NCI-H69 (cell line): ENCODE measurements at places on chromosomes 2 and 18.

DNA sequence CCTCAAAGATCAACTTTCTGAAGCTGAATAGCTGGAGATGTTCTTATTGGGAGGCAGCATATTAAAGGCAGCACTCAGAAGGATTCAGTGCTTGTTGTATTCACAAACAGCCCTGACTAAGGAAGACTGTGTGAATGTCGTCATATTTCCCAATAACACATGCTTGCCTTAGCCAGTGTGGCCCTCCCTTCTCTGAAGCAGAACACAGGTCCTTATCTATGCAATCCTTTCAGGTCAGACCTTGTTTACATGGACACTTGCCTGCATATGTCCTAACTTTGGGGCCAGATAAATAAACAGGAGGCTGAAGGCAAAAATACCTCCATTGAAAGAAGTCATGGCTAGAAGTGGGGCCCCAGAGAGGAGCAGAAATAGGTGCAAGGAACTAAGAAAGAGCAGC lies 97.2 kb downstream of the SLC4A3 start:
- no peak for DNase-seq

- no peak for DNase-seq
Observed at GRCh38 chr18:572091-572830, 7.9 kb upstream of the CETN1 start.

DNA sequence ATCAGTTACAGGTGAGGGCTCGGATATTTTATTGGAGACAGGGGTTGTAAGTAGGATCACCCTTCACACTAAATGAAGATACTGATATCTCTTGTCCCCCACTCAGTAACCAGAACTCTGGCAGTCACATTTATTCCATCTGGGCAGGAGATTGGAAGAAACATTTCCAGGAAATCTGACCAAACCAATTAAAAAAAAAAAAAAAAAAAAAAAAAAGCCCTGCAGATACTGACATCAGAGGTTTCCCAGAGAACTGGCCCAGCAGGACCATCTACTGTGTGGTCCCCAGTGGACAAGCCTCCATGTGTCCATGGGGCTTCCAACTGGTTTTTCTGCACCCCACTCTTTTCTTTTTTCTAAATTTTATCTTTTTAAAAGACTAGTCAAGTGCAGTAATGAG lies 41.3 kb downstream of the SH2D6 start:
- DNase-seq, result no peak

DNA sequence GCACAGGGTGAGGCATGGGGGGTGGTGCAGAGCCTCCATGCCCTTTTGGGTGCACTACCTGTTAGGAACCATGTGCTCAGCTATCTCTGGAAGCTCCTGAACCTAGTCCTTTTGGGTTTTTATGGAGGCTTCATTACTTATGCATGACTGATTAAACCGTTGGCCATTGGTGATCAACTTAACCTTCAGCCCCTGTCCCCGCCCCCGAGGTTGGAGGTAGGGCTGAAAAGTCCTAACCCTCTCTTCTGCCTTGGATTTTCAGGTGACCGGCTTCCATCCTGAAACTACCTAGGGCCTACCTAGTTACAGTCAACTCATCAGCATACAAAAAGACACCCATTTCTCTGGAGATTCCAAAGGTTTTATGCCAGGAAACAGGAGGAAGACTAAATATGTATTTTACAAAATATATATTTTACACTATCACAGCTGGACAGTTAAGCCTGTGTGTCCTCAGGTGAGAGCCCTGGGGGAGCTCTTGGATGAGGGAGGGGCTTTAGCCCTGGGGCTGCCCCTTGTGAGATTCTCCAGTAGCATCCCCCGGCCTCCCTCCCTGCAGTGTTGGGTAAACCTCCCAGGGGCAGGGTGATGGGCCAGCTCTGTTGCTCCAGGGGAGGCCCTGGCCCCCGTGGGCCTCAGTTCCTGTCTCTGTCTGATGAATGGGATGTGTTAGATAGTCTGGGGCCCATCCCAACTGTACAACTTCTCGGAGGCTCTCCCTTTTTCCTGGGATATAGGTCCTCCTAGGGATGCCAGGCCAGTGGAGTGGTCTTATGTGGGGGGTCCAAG lies 24.1 kb downstream of the GLI2 start:
- DNase-seq, result no peak

- peak; percentile 24 for DNase-seq
Observed at GRCh38 chr18:3457261-3457724, 7.3 kb downstream of the TGIF1 start.

DNA sequence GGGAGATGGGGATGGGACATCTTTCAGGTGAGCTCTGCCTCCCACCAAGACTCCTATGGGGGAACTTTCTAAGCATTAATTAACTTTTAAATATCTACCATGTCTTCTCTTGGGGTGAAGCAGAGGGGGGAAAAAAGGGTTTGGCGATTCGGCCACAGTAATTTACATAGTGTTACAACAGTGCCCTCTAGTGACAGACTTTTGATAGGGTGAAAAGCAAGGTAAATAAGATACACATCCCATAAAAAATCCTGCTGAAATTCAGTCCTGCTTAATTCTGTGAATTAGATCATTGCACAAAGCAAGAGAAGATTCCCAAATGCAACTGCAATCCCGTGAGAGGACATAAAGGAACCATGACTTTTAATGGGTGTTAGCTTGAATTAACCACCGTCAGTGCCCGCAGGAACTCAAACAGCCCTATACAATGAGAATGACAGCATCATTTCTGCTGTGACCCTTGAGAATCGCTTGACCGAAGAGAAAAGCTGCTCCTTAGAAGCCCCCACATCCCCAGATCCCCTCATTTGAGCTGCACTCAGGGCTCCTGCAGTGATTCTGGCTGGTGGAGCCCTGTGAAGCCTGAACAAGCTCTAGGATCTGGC lies 32.8 kb downstream of the FAM124B start:
- DNase-seq, result peak; percentile 66

DNA sequence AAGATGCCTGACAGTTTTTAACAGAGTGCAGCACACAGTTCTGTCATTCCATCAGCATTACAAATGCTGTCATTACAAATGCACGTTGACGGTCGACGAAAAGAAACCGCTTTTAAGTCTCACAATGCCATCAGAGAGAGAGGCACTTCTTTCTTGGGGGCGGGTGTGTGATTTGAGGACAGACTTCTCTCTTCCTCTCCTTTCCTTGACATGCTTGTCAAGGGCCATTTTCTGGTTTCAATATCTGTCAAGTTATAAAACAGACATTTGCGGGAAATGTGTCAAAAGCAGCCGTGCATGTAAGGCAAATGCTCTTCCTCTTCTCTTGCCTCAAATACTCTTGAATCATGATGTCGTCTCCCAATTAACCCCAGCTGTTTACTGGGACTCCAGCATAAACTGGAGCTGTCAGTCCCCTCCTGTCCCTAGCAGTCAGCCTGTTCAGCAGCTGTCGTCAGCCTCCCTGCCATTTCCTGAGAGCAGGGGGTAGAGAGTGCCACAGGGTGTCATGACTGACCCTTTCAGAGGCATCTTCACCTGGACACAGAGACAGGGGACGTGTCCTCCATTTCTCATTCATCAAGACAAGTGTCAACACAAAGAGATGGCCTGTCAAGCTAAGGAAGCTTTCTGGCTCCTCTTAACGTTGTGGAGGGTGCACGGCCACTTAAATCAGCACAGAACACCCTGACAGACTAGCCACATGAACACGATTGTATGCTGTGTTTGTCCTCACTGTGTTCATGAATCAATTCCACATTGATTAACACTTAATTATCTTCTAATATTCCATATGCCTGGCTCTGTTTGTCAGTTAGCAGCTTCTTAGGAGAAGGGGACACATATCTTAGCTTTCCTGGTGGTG lies 305.4 kb upstream of the RAB6C start:
- DNase-seq, result no peak

- no peak for DNase-seq
Observed at GRCh38 chr2:188046437-188046836, 245.2 kb upstream of the GULP1 start.

DNA sequence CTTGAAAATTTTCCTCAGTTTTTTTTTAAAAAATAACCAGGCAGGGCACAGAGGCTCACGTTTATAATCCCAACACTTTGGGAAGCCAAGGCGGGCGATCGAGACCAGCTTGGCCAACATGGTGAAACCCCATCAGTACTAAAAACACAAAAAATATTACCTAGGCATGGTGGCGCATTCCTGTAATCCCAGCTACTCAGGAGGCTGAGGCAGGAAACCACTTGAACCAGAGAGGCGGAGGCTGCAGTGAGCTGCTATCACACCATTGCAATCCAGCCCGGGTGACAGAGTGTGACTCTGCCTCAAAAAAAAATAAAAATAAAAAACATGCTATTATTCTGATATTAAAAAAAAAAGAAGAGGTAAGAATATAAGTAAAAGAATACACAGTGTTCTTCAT lies 191.0 kb downstream of the ZEB2 start:
- DNase-seq, result no peak

- no peak for DNase-seq
Observed at GRCh38 chr18:40371673-40372072, 1583.4 kb upstream of the PIK3C3 start.

- peak; percentile 2 for DNase-seq
Observed at GRCh38 chr2:98140210-98140609, 53.2 kb downstream of the VWA3B start.

DNA sequence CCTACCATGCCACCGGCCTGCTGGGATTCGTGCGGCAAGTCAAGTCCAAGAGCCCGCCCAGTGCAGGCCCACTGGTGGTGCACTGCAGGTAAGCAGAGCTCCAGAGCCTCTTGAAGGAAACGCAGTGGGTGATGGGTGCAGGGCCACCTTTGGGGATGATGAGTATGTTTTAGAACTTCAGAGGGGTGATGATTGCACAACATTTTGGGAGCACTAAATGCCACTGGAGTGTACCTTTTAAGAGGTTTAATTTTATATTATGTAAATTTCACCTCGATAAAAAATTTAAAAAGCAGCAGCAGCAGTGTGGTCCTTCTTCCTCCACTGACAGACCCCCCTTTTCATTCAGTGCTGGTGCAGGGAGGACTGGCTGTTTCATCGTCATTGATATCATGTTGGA lies 233.1 kb upstream of the RAB12 start:
- no peak for DNase-seq

DNA sequence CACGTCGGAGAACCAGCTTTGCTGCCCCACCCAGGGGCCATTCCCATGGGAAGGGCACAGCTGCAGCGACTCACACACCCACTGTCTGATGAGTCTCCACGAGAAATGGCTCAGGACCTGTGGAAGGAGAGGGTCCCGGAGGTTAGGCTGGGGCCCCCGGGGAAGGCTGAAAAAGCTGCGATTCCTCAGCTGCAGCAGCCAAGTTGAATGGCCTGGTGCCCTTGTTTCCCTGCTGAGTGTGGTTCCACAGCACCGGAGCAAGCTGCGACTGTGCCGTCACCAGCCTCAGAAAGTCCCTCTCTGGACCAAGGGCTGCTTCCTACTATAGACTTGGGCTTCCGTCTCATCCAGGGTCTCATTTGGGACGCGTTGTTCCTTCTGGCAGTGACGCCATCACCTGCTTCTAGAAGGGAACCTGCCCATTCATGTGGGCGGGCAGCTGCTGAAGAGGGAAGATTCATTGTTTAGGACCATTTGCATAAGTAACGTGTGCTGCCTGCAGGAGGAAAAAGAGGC lies 180.2 kb downstream of the INHBB start:
- DNase-seq, result no peak

GRCh38 chr2:218781691-218782527 lies at the start of gene CYP27A1:
CYP27A1 (plus strand) TSS chr2:218782147; CDS start chr2:218782183, 36 bp downstream.
- DNase-seq, result peak; percentile 68

DNA sequence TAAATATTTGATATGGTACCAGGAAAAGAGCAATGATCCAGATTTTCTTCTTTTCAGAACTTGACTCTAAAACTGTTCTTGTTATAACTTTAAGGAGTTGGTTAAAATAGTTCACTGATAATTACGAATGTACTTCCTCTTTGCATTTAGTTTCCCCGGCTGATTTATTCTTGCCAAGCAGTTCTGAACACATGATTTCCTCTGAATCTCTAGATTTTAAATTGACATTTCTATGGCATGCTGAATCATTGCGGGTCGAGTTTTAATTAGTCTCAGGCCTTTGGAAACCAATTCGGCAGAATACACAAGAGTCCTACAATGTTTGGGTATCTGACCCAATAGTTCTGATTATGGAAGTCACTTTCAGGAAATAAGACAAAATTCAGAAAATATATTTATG lies 37.3 kb upstream of the DNAH7 start:
- DNase-seq, result no peak

- no peak for DNase-seq
Observed at GRCh38 chr18:57982372-57983021, 61.5 kb upstream of the NEDD4L start.

- DNase-seq, result peak; percentile 44
Observed at GRCh38 chr2:43329637-43330036, 103.2 kb upstream of the ZFP36L2 start.

DNA sequence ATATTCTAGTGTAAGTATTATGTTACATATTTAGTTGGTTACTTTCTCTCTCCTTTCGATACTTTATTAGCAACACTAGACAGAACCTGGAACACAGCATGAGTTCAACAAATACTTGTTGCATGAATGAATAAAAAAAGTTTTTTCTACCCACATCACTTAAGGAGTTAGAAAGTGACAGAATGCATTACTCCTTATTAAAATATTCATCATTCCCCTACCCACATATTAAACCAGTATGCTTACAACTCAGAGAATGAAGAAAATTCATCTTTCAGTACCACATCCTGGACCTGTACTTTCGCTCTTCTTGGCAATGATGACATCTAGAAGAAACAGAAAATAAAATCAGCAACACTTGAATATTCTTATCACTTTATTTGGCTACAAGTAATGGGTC lies 6.0 kb downstream of the SRBD1 start:
- DNase-seq, result no peak

DNA sequence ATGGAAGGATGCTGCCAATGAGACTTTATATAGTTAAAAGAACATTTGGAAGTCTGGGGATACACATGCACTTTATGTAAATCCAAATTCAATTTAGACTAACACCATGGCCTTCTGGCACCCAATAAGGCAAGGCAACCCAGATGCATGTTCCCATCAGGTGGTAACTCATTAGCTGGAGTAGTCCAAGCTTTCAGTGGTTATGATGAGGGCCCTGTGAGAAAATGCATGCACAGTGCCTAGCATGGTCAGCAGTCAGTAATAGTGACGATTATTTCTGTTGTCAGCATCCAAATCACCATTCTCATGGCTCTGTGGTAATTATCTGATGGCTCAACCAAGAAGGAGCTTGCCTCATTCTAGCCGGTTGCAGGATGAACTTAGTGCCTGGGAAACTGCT lies 70.3 kb upstream of the CTLA4 start:
- DNase-seq, result no peak

DNA sequence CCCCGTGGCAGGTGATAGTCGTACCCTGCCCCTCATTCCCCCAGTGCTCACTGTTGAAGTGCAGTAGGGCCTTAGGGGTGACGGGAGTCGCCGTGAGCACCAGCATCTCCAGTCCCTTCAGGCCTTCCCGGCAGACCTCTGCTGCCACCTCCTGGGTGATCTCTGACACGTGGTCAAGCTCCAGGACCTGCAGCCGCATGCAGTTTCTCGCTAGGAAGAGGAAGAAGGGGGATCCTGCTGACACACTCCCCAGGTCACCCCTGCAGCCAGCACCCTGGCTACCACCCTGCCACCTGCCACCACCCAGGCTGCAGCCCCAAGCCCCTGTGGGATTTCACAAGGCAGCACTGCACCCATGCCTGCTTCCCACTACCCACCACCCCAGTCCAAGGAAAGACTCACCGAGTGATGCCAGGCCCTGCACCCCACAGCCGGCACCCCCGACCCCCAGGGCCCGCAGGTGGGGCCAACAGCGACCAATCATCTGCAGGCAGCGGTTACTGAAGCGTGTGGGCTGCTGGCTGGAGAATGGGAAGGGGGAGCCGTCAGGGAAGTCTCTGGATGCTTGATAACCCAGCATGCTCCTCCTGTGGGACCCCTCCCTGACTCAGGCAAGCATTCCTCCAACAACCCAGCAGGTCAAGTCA lies 23.8 kb downstream of the FBXO41 start:
- peak; percentile 3 for DNase-seq
